ENCODE measurements at places on chromosomes 3 and 15. TPM values are rescaled to one million over a fixed set of nuclear protein-coding genes. Genes with fewer than 3 reads are reported as not detected.

GRCh38 chr3:29764041-29764440, 483.2 kb downstream of the RBMS3 start:
- DNase-seq = no peak
- H3K36me3 ChIP-seq = no peaks in the 10 kb centered on the region
- no peaks in the 10 kb centered on the region for H3K27me3 ChIP-seq
- H3K4me3 ChIP-seq = no peak overlapping the region
- no peak overlapping the region for H3K27ac ChIP-seq

DNA sequence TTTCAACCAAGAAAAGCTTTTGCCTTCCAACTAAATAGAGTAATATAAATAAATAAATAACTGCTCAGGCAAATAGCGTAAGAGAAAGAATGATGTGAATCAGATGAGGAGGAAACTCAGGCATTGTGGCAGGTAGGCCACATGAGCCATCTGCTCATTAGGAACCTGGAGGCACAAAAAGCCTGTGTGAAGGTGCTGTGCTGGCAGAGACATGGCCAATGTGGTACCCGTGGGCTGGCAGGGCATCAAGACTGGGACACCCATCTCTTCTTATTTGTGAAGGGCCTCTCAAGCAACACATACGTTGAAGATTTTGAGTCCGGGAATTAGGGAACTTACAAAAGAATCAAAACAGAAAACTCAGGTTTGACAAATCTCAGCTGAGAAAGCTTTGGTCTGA, 9.5 kb downstream of the ANKRD34C start:
- no peak overlapping the region for H3K4me3 ChIP-seq
- no peaks in the 10 kb centered on the region for H3K4me1 ChIP-seq
- no peaks in the 10 kb centered on the region for H3K27me3 ChIP-seq

The ITGA11 gene
- 138 TPM for total RNA-seq

- no peak overlapping the region for H3K4me3 ChIP-seq
- no peaks in the 10 kb centered on the region for H3K36me3 ChIP-seq
- H3K27me3 ChIP-seq = no peaks in the 10 kb centered on the region
- no peak for DNase-seq
These were observed 82.7 kb upstream of the SOX2 start for GRCh38 chr3:181629029-181629428.

GRCh38 chr15:90232941-90233386, 777 bp downstream of the CIB1 start:
- no peaks in the 10 kb centered on the region for H3K27me3 ChIP-seq
- peak overlapping the region; percentile 58 for H3K4me3 ChIP-seq
- H3K36me3 ChIP-seq = no peaks in the 10 kb centered on the region
- H3K27ac ChIP-seq = no peak overlapping the region
- no peaks in the 10 kb centered on the region for H3K4me1 ChIP-seq
- DNase-seq = no peak

DNA sequence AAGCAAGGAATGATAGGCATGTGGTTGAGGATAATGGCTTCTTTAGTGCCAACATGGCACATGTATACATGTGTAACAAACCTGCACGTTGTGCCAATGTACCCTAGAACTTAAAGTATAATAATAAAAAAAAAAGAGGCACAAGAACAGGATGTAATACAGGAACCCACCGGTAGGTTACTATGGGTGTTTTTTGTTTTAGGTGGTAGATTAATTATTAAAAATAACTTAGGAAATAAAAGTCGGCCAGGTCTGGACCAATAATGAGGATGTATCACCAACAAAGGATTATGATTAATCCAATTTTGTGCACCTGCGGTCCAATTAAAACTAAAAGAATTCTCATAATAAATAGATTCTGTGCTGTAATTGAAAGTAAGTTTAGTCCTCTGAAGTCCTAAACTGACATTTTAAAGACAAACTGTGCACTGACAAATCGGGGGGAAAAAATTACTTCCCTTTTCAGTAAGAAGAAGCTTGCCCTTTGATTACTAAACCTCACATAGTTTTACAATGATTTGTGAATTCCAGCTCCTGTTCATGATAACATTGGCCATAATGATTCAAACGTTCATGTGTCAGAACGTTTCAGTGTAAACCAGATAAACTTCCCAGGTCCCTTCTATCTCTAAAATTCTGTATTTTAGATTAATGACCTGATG, 62.2 kb downstream of the CASR start:
- H3K27ac ChIP-seq = no peak overlapping the region
- no peaks in the 10 kb centered on the region for H3K4me1 ChIP-seq
- H3K27me3 ChIP-seq = no peaks in the 10 kb centered on the region
- no peaks in the 10 kb centered on the region for H3K36me3 ChIP-seq
- no peak overlapping the region for H3K4me3 ChIP-seq

DNA sequence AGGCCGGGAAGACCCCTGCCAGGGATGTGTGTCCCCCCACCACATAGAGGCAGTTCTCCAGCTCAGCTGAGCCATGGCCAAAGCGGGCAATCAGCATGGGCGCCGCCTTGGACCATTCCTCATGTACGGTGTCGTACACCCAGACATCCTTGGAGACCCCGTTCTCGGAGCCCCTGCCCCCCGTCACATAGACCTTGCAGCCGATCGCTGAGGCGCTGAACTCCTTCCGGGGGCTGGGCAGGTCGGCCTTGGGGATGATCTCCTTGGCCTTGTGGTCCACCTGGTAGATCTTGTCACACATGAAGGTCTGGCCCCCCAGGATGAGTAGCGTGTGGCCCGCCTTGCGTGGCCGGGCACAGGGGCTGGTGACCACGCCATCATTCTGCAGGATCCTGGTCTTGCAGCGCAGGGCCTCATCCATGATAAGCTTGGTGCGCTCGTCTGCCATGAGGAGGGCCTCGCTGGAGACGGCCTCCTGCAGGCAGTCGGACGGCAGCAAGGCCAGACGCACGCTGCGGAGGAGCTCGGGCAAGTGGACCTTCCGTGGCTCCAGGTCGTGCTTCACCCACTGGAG, 26.0 kb downstream of the KLHL25 start:
- H3K27ac ChIP-seq = no peak overlapping the region
- no peaks in the 10 kb centered on the region for H3K36me3 ChIP-seq
- DNase-seq = no peak
- no peaks in the 10 kb centered on the region for H3K27me3 ChIP-seq

The SOX14 gene
- total RNA-seq = not detected

The LAMB2 gene
- total RNA-seq = 707 TPM

- peaks cover 11% of the 10 kb centered on the region for H3K4me1 ChIP-seq
- peak overlapping the region; percentile 98 for H3K27ac ChIP-seq
- H3K36me3 ChIP-seq = no peaks in the 10 kb centered on the region
- no peaks in the 10 kb centered on the region for H3K27me3 ChIP-seq
These were observed 215.9 kb downstream of the THSD4 start for GRCh38 chr15:71331173-71331572.

- no peak overlapping the region for H3K27ac ChIP-seq
- no peaks in the 10 kb centered on the region for H3K36me3 ChIP-seq
- no peak for DNase-seq
- H3K4me1 ChIP-seq = no peaks in the 10 kb centered on the region
- no peaks in the 10 kb centered on the region for H3K27me3 ChIP-seq
- H3K4me3 ChIP-seq = no peak overlapping the region
These were observed 174.0 kb downstream of the SUCNR1 start for GRCh38 chr3:152047465-152047864.

- DNase-seq = no peak
- no peaks in the 10 kb centered on the region for H3K4me1 ChIP-seq
- no peaks in the 10 kb centered on the region for H3K36me3 ChIP-seq
- no peaks in the 10 kb centered on the region for H3K27me3 ChIP-seq
These were observed 336.1 kb downstream of the MFSD1 start for GRCh38 chr3:159137949-159138348.

- DNase-seq = no peak
- H3K4me3 ChIP-seq = no peak overlapping the region
- H3K27ac ChIP-seq = no peak overlapping the region
- H3K27me3 ChIP-seq = no peaks in the 10 kb centered on the region
- no peaks in the 10 kb centered on the region for H3K4me1 ChIP-seq
These were observed 537.3 kb upstream of the TGFBR2 start for GRCh38 chr3:30069056-30069455.

The ZNF619 gene
- total RNA-seq = 4.0 TPM

DNA sequence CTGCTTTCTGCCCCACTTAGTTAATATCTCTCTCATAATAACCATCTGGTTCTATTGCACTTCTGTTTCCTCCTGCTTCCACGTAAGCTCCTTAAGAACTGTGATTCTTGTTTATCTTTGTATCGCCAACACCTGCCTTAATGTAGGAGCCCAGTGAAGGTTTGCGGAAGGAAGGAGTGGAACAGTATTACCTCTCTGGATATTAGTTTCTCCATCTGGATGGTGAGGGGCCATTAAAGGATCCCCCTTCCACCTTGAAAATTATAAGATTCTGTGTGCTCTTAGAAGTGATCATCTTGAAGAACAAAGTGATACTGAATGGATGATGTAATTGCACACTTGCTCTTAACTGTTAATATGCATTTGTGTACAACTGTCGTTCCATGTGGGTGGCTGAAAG, 2.2 kb downstream of the CHRNA5 start:
- no peak overlapping the region for H3K4me3 ChIP-seq
- no peaks in the 10 kb centered on the region for H3K4me1 ChIP-seq
- no peaks in the 10 kb centered on the region for H3K36me3 ChIP-seq
- no peaks in the 10 kb centered on the region for H3K27me3 ChIP-seq
- no peak for DNase-seq
- no peak overlapping the region for H3K27ac ChIP-seq

The GPR87 gene
- total RNA-seq = not detected

The CYP8B1 gene
- not detected for total RNA-seq

- H3K36me3 ChIP-seq = no peaks in the 10 kb centered on the region
- H3K27me3 ChIP-seq = no peaks in the 10 kb centered on the region
- no peak for DNase-seq
- H3K4me1 ChIP-seq = no peaks in the 10 kb centered on the region
These were observed 6.6 kb upstream of the CD47 start for GRCh38 chr3:108097322-108098002.

The GATA2 gene
- total RNA-seq = 12.5 TPM

- no peaks in the 10 kb centered on the region for H3K36me3 ChIP-seq
- no peak overlapping the region for H3K27ac ChIP-seq
- H3K27me3 ChIP-seq = no peaks in the 10 kb centered on the region
- H3K4me1 ChIP-seq = no peaks in the 10 kb centered on the region
These were observed 162.7 kb downstream of the STT3B start for GRCh38 chr3:31695280-31696008.

The MORC1 gene
- total RNA-seq = not detected

GRCh38 chr15:75107516-75107907, 84.1 kb downstream of the PPCDC start:
- H3K4me1 ChIP-seq = no peaks in the 10 kb centered on the region
- H3K4me3 ChIP-seq = no peak overlapping the region
- no peak for DNase-seq
- H3K27me3 ChIP-seq = no peaks in the 10 kb centered on the region
- H3K36me3 ChIP-seq = no peaks in the 10 kb centered on the region

DNA sequence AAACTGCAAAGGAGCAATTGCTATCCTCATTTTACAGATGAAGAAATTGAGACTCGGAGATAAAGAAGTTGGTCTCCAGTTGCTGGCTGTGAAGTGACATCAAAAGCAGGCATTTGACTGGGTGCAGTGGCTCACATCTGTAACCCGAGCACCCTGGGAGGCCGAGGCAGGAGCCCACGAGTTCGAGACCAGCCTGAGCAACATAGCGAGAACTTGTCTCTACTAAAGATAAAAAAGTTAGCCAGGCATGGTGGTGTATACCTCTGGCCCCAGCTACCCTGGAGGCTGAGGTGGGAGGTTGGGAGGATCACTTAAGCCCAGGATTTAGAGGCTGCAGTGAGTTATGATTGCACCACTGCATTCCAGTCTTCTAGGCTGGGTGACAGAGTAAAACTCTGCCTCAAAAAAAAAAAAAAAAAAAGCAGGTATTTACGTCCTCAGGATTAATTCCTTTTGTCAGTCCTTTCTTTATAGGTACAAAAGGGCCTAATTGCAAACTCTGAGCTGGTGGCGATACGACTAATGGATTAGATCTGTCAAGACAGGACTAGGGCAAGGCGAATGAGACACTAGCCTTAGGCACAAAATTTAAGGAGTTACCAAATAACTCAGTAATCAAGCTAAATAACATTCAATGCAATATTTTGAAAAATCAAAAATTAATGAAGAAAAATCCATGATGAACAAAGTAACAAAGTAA, 5.9 kb upstream of the DNASE1L3 start:
- H3K27me3 ChIP-seq = no peaks in the 10 kb centered on the region
- H3K4me3 ChIP-seq = no peak overlapping the region
- H3K36me3 ChIP-seq = no peaks in the 10 kb centered on the region

DNA sequence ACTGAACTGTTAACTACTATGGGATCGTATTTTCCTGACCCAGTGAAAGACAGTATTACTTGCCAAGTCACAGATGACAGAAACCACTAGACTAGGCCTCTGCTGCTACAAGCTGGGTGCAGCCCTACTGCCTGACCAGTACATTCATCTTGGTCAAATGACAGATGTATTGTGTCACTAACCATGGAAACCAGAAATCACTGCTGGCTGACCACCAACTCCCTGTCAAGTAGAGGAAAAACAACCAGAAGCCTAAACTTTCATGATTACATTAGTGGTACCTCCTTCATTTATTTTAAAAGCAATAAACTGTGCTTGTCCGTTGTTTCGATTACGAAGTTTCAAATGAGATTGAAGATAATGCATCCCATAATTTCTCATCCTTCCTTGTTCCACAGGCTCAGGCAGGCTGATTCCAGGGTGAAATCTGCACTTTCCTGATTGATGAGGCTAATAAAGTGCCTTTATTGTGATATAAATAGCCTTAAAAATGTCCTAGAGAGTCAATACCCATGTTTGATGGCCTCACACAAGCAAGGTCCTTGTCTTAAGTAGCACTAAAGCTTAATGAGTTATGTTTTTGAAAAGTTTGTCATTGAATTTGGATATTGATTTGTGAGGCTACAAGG, 309.7 kb downstream of the LSAMP start:
- no peaks in the 10 kb centered on the region for H3K36me3 ChIP-seq
- no peaks in the 10 kb centered on the region for H3K27me3 ChIP-seq
- DNase-seq = no peak

- no peak overlapping the region for H3K27ac ChIP-seq
- H3K4me3 ChIP-seq = no peak overlapping the region
These were observed 42.4 kb downstream of the CHAC1 start for GRCh38 chr15:40995656-40996055.

DNA sequence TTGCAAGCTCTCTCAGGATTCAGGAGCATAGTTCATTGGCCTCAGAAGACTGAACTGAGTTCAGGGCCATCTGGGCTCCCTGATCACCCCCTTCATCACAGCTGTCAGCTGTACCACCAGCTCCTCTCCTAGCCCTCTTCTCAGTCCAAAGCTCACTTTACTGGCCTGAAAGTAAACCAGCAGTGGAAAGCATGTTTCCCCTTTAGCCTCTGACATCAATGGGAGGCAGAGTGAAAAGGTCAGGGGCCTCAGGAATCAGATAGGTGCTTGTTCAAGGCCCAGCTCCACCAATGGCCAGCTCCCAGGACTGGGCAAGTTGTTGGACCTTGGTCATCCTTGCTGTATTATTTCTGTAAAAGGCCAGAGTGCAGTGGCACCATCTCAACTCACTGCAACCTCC, 223.4 kb downstream of the TLE3 start:
- no peak overlapping the region for H3K27ac ChIP-seq
- H3K36me3 ChIP-seq = no peaks in the 10 kb centered on the region
- H3K4me1 ChIP-seq = no peaks in the 10 kb centered on the region
- DNase-seq = no peak

All from aorta (tissue), 5 donors.